ENCODE measurements at places on chromosomes 2 and 18.

DNA sequence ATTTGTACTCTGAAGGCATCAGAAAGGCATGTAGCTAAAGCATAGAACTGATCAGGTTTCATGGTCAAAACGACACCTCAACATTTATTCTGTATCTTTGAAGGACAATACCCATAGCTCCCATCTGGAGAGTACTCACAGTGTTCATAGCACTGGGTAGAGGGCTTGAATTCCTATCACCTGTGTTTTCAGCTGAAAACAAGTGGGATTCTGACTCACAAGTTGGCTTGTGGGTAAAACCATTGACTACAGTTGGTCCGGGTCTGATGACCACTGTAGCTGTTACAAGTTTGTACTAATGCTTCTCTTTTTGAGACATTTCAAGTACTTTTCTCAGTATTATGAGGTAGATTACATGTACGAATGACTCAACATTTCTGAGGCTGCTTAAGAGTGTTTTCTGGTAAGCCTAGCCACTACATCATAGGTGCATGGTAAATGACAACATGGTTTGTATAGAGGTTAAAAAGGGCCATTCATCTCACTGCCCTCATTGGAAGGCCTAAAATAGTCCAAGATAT, 68.6 kb upstream of the PELI1 start:
- DNase-seq: no peak

DNA sequence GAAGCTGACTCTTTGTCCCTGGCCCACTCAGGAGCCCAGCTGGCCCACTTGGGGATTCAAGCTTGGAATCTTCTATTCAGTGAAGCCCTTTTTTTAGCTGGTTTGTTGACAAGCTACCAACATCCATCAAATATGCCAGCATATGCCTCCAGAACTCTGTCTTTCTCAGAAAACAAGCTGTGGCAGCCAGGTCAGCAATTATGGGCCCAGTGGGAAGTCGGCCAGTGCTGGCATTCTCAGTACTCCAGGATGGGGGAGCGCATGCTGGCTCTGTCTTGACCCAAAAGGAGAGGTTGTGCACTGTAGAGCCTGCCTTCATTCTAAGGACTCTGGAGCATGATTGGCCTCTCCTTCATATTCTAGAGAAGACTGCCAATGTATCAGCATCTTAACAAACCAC, 401.5 kb downstream of the CNTNAP5 start:
- no peak for DNase-seq

DNA sequence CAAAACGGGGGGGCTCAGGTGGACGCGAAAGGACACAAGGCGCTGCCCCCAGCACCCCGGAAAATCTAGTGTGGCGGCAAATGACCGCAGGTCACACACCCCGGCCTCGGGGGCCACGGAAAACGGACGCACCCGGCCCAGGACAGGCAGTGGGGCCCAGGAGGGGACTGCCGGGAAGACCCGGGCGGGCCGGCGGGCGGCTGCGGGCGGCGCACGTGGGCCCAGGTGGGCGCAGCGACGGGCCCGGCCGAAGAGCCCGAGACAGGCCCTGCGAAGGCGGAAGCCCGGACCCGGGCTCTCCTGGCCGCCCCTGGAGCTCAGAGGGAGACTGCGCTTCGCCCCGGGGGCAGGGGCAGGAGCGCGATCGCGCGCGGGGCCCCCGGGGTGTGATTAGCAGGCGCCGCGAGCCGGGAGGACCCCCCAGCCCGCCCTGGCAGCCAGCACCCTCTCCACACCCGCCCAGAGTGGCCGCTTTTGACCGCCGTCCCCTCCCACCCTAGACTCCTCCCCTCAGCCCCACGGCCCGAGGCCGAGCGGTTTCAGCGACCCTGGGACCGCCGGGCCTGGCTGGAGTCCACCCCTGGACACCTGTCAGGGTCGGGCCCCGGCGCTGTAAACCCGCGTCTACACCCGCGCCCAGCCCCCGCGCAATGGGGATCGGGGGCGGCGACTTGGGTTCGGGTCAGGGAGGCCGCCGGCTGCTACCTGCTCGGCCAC, 773 bp downstream of the MBP start:
- DNase-seq: no peak

GRCh38 chr2:209570194-209570593, 146.3 kb downstream of the MAP2 start:
- no peak for DNase-seq

- no peak for DNase-seq
These were observed 53.7 kb upstream of the PTH2R start for GRCh38 chr2:208352644-208353567.

- peak; percentile 44 for DNase-seq
These were observed 1.3 kb downstream of the RASGRP3 start for GRCh38 chr2:33477473-33478468.

GRCh38 chr18:48852292-48852691, 98.5 kb downstream of the SMAD7 start:
- DNase-seq: no peak

GRCh38 chr18:8732442-8733360, 27.3 kb downstream of the MTCL1 start:
- DNase-seq: no peak

DNA sequence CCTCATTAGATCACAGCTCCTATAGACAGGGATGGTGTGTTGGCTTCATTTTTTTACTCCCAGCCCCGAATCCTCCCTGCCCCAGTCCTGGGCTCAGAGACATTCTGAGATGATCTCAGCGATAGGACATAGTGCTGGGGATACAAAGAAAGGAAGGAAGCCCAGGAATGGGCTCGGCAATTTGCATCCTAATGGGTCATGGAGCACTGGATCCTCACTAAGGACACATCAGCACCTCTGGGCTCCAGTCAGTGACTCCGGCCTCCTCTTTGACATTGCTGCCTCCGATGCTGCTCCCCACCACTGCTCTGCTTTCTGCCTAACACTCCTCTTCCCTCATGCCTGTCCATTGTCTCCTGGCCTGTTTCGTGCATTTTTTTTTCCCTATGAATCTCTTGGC, 489.1 kb downstream of the STK39 start:
- DNase-seq: no peak

GRCh38 chr2:201880993-201881611, 74.8 kb downstream of the CDK15 start:
- no peak for DNase-seq

- DNase-seq: no peak
These were observed 534.2 kb downstream of the SPAG16 start for GRCh38 chr2:213818436-213818835.

- no peak for DNase-seq
These were observed 75.1 kb downstream of the RTN4 start for GRCh38 chr2:54975175-54975574.

DNA sequence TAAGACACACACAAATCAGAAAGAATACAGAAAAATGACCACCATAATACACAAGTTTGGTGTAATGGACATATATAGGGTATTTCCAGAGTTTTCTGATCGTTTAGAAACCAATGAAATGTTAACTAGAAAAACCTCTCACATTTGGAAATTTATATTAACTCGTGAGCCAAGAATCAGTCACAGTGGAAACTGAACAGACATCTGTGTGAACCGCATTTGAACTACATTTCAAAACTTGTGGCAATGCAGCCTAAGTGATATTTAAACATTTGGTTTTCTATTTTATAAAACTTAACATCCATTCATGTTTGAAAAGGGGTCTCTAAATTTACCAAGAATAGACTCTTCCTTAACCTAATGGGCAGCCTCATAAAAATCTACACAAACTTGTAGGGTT, 29.0 kb upstream of the KCNG2 start:
- no peak for DNase-seq

DNA sequence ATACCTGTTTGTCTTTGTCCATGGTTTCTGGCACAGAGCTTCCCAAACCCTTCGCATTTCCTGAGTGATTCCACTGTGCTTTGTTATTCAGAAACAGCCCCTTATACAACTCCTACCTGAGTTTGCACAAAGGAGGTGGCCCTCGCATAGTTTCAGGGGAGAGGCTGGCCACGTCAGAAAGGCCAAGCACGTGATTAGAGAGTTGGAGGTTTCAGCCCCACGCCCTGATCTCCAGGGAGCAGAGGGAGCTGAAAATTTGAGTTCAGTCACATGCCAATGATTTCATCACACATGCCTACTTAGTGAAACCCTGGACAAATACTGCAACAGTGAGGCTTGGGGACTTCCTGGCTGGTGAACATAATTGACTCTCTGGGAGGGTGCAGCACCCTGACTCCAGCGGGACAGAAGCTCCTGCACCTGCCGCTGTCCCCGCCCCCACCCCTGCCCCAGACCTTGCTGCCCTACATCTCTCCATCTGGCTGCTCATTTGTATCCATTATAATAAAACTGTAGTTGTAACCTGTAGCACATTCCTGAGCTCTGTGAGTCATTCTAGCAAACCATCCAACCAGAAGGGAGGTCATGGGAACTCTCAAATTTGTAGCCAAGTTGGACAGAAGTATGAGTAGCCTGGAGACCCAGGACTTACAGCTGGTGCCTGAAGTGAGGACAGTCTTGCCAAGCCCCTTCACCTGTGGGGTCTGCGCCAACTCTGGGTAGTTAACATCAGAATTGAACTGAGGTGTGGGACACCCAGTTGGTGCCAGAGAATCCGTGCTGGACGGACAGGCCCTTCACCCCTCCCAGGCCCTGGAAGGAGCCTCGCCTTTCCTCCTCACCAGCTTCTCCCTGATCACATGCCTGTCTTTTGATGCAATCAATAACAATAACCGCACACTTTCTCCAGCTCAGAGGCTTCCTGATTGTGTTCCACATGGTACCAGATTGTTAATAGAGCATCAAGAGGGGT, 224.3 kb downstream of the ANAPC1 start:
- DNase-seq: no peak

All from substantia nigra (tissue), 51 donors.